ENCODE measurements at places on chromosomes 16 and 17.
A peak's percentile ranks its signal among the peaks of the same experiment; 100 is the strongest.

DNA sequence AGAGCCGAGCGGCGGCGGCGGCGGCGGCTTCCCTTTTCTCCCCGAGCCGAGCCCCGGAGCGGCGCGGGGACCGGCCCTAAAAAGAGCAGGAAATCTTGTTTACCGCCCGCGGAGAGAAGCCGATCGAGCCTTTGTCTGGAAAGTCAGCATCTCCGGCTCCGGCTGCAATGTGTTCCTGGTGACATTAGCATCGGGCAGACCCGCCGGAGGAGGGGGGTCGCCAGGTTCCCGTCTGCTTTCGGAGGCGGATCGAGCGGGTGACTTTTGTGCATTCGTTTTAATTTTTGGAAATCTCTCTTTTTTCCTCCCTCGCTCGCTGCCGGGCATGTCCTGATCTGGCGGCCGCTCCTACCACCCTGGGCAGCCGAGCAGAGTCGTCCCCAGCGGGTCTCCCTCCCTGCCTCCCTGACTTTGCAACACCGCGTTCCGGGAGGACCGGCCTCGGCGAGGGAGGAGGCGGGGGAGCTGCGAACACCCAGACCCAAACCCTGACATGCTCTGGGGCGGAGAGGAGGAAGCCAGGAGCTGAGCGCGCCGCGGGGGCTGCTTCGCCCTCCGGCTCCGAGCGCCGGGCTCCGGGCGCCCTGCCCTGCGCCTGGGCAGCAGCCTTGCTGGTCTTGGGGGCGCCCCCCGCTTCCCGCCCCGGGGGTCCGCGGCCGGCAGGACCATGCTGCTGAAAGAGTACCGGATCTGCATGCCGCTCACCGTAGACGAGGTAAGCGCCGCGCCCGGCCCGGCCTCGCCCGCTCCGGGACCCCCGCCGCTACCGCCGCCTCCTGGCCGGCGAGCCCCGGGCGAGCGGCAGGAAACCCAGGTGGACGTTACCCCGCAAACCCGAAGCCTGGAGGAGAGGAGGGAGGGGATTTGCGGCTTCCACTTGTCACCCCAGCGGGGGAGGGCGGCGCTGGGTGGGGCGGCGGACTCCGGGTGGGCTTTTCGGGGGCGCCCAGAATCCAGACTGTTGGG lies 690 bp downstream of the PITPNC1 start:
- DNase-seq = peak; percentile 58

GRCh38 chr17:13569398-13570123 lies 32.2 kb downstream of the HS3ST3A1 start:
- peak; percentile 35 for DNase-seq

DNA sequence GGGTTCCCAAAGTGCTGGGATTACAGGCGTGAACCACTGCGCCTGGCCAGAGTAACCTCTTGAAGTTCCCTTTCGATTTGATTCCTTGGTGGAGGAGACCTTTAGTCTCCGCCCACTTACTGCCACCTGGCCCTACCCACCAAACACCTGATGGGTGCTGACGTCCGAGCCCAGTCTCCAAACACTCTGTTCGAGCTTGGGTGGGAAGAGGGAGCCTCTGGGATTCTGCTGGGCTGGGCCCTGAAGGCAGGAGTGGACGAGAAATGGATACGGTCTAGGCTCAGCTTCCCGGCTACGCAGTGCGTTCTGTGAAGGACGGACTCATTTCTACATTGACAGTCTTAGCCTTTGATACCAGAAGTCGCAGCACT lies 870 bp upstream of the ITGA3 start:
- DNase-seq = peak; percentile 39

DNA sequence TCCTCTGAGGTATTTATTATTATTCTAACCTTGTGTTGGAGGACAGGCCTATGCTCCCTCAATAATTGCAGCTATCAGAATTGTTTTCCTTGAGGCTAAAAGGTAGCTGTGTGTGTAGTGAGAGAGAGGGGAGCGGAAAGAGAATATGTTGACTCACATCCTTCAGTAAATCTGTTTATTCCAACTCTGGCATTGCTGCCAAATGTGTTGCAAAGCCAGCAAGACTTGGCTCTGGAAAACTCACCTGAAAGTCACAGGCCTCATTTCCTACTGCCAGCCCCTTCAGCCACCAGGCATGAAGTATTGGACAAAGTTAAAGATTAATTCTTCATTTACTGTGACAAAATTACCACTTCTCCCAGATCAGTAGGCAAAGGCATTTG lies 9.6 kb downstream of the CA10 start:
- DNase-seq = no peak

DNA sequence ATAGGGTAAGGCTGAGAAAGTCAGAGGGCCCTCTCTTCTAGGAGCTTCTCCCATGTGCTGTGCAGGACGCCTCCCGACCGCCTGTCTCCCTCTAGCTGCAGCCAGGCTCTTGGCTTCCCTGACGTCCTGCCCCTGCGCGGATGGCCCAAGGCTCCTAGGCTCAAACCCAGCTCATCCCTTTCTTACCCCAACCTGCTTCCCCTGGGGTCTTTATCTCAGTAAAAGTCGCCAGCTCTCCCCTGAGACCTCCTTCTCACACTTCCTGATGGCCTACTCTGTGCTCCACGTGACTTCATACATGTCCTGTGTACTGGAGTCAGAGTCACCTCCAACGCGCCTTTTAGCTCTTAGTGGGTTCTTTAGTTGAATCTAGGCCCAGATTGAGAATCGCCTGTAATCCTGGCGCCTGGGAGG lies 1.1 kb upstream of the ZNF747 start:
- peak; percentile 84 for DNase-seq

GRCh38 chr16:56684926-56685590 lies 2.8 kb downstream of the MT1X start:
- no peak for DNase-seq

GRCh38 chr17:65925606-65926307 lies 266.2 kb downstream of the CEP112 start:
- DNase-seq = no peak

- no peak for DNase-seq
Measured at GRCh38 chr17:57542510-57542909, 202.6 kb downstream of the CCDC182 start.

DNA sequence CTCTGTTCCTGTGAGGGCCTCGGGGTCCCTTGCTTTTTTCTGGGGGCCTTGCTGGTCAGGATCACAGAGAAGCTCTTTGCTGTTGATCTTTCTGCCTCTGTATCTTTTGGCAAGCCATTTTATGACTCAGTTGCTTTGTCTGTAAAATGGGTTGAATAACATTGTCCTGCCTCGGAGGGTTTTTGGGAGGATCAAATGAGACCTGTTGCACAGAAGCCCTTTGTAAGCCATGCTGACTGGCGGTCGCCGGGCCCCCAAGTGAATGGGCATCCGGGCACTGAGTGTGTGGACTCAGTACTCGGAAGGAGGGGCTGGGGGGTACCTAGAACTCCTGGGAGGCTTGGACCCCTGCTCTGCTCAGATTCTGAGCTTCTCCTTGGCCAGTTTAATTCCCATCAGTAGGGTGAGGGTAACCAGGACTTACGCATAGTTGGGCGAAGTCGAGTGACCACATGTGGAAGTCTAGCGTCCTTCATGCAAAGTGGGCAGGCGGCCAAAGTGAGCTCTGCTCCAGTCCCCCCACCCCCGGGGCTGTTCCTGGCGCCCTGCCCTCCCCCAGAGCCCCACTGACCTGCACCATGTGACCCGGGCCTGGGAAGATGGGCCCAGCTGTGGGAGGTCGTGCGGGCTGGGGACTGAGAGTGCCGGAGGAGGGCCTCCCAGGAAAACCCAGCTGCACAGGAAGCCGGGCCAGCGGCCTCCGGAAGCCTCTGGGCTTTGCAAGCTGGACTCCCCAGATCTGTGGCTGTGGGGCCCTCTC lies 284.0 kb downstream of the SEC14L1 start:
- DNase-seq = no peak

DNA sequence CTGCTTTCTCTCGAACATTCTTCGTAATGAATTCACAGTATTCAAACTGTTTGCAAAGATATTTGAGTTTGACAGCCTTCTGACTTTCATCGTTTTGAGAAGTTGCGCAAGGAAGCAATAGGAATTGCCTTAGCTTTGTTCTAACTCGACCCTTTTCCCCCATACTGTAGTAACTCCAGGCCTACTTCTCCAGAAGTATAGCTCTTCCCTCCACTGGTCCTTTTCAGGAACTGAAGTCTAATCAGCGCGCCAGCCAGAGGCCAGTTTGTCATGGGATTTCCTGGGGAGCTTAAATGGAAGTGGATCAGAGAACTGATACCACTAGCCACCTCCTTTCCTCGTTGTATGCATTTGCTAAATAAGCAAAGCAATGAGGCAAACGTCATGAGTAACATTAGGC lies 27.9 kb downstream of the CDR2 start:
- DNase-seq = no peak
